ENCODE measurements at places on chromosomes 4 and X.

- DNase-seq: no peak
These were observed 41.1 kb downstream of the CBLL2 start for GRCh38 chrX:22313766-22314165.

DNA sequence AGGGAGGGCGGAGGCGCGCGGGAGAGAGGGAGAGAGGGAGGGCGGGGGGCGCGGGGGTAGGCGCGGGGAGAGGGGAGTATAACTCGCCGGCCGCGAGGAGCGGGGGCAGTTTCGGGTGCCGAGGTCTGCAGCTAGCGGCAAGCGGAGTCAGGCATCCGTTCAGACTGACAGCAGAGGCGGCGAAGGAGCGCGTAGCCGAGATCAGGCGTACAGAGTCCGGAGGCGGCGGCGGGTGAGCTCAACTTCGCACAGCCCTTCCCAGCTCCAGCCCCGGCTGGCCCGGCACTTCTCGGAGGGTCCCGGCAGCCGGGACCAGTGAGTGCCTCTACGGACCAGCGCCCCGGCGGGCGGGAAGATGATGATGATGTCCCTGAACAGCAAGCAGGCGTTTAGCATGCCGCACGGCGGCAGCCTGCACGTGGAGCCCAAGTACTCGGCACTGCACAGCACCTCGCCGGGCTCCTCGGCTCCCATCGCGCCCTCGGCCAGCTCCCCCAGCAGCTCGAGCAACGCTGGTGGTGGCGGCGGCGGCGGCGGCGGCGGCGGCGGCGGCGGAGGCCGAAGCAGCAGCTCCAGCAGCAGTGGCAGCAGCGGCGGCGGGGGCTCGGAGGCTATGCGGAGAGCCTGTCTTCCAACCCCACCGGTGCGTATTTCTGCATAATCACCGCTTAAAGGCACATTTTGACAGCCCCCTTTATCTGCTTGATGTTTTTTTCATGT is at the start of gene POU4F2:
TSS of gene POU4F2 (plus strand) at position 108 of the 720 bp plus-strand sequence. CDS start at position 356, 248 bp downstream.
- DNase-seq: no peak

DNA sequence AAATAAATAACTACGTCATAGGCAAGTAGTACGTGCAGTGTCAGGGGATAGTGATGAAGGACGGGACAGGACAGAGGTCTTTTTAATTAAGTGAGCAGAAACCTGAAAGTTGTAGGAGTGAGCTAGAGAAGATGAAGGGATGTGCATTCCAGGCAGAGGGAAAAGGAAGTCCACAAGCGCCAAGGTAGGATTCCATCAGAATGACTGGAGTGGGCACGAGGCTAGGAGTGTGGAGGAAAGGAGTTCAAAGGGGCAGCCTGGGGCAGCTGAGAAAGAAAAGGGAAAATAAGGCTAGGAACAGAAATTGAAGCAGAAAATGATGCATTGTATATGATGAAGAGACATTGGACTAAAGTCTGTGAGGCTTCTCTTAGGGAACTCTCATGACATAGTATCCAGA is 192.2 kb upstream of the TLL1 start:
- no peak for DNase-seq

GRCh38 chr4:20544645-20545044 is 155.6 kb upstream of the PACRGL start:
- no peak for DNase-seq

DNA sequence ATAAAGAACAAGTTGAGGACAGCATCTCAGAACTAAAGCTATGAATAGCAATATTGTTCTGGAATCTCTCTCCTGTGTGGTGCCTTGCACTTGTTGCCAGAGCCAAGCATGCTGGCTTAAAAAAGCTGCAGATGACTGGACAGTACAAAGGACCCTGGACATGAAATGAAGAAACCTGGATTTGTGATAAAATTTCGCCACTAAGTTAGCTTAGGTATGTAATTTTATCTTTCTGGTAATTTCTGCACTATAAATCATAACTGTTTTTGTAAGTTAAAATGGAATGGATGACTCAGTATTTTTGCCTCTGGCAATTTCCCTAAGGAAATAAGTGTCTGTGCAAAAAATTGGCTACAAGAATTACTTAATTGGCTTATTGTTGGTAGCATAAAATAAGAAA is 317.2 kb downstream of the CAMK2D start:
- DNase-seq: no peak

DNA sequence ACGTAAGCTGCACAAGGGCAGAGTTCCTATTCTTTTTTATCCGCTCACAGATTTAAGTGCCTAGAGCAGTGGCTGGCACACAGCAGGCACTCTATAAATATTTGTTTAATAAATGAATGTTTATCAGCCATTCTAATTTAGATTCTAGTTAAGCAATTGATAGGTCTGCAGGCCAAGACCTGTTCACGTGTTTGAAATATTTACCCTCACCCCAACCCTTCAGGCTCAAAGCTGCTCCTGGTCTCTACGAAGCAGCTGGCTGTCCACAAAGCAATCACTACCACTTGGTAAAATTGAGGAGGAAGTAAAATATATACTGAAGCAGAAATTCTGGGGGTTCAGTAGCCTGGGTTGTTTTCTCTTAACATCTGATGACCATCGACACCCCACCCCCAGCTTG is 158.1 kb downstream of the MGST2 start:
- no peak for DNase-seq

DNA sequence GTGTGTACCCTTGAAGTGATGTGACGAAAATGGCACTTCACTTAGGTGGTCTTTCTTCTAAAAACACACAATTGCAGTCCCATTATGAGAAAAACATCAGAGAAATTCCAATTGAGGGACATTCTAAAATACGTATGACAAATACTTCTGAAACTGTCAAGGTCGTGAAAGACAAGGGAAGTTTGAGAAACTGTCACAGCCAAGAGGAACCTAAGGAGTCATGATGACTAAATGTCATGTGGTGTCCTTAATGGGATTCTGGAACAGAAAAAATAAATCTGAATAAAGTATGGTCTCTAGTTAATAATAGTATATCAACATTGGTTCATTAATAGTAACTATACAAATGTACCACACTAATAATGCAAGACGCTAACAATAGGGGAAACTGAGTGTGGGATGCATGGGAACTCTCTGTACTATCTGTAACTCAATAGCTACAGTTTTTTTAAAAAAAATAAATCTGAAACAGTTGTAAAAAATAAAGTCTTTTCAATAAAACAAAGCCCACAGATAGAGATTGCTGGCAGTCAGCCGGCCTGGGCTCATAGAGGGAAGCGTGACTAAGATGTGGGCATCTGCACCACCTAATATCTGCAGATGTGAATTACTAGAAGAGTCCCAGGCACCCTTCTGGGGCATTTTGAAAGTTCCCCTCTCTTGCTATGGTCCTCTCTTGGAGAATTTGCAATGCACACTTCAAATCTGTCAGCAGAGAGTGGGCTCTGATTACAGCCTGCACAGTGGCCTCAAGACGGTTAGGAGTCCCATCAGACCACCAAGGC is 47.6 kb downstream of the MID1IP1 start:
- no peak for DNase-seq

GRCh38 chr4:175440786-175441185 is 371.3 kb downstream of the GPM6A start:
- no peak for DNase-seq

DNA sequence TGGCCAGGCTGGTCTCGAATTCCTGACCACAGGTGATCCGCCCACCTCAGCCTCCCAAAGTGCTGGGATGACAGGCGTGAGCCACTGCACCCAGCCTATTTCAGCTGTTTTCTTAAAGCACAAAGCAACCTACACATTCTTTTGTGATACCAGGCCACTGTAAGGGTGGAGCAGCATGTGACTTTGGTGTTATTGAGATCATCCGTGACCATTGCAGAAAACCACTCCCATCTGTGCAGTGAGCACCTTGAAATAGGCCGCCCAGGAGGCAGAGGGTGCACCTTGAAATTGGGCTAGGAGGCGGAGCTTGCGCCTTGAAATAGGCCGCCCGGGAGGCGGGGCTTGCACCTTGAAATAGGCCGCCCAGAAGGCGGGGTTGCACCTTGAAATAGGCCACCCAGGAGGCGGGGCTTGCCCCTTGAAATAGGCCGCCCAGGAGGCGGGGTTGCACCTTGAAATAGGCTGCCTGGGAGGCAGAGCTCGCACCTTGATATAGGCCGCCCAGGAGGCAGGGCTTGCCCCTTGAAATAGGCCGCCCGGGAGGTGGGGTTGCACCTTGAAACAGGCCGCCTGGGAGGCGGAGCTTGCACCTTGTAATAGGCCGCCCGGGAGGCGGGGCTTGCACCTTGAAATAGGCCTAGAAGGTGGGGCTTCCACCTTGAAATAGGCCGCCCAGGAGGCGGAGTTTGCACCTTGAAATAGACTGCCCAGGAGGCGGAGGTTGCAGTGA is 9.0 kb upstream of the SLC25A6 start:
- no peak for DNase-seq

DNA sequence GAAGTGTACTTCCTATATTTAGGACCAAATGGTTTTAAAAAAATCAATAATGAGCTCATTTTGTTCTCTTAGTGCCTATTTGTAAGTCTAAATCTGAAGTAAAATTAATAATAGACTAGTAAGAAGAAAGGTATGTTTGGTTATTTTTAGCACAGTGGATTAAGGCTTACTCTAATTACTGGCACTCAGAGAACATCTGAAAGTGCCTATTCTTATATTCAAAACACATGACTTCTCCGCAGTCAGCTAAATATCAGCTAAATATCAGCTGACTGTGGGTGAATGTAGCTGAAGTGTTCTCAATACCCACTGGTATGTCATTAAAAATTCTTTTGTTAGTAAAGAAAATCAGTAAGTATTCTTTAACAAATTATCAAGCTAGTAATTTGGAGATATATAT is 6.0 kb downstream of the AP1S2 start:
- no peak for DNase-seq

- DNase-seq: no peak
These were observed 28.3 kb downstream of the CNGA2 start for GRCh38 chrX:151762802-151763201.

DNA sequence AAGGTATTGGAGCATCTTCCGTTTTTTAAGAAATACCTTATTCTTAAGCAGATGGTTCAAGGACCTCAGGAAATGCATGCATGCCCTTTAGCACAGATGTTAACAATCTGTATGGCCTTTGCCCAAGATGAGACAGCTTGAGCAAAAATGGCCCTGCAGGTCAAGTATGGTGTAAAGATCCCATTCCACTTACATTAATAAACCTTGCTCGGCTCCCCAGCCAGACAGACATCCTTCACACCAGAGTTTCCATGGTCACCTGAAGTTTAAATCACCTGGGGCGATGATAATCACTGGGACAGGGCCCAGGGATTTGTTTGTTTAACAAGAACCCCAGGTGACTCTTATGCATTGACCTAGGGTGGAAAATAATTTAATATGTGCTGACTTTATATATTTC is 287.0 kb upstream of the NOCT start:
- DNase-seq: no peak

DNA sequence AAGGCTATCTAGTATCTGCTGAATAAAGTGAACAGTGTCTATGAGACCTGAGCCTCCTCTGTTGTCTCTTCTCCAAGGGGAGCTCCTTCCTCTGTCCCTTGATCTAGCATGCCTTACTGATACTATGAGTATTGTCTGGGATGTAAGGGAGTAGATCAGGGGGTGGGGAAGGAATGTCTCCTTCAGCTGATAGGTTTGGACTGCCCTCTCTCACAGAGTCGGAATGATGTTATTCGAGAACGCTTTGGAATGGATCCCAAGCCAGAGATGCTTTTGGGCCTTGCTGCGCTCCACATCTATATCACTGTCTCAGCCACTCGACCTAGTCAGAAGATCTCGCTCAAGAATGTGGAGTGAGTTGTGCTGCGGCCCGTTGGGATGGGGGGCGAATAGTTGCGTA is 68.3 kb upstream of the PRPS1 start:
- DNase-seq: no peak

- DNase-seq: no peak
These were observed 898.9 kb upstream of the EPHA5 start for GRCh38 chr4:66569228-66569627.

GRCh38 chrX:16934185-16934584 is 12.3 kb upstream of the REPS2 start:
- DNase-seq: no peak

- DNase-seq: no peak
These were observed 13.9 kb downstream of the PPP2R2C start for GRCh38 chr4:6458528-6458927.

- no peak for DNase-seq
These were observed 73.1 kb downstream of the PHEX start for GRCh38 chrX:22105231-22105630.

GRCh38 chr4:100590325-100590724 is 72.5 kb upstream of the EMCN start:
- DNase-seq: no peak

DNA sequence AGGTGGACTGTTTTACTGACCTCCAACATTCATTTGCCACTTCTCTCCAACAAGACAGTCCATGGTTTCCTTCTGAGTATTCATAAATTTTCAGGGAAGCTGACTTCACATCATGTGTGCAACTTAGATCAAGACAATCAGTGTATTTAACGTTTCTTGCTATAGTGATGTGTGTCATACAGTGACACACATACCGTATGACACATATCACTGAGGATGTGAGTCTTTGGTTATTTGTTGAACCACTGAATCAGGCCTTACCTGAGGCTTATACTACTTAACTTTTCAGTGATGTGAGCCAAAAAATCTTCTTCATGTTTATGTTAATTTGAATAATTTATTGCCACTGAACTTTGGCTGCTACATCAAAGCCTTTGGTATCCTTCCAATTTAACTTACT is 166.8 kb downstream of the BMPR1B start:
- DNase-seq: no peak

DNA sequence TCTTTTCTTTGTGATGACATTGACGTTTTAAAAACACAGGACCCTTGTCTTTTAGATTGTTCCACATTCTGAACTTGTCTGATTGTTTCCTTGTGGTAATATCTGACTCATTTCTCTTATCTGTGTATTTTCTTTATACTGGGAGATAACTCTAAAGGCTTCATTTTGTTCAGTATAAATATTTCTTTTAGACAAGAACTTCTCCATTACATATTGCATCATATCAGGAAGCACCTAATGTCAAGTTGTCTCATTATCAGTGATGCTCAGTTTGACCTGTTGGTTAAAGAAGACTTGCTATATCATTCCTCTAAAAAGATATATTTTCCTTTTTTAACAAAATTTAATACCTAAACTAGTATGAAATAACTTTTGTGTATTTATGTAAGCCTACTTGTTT is 152.3 kb upstream of the BMP3 start:
- DNase-seq: no peak

DNA sequence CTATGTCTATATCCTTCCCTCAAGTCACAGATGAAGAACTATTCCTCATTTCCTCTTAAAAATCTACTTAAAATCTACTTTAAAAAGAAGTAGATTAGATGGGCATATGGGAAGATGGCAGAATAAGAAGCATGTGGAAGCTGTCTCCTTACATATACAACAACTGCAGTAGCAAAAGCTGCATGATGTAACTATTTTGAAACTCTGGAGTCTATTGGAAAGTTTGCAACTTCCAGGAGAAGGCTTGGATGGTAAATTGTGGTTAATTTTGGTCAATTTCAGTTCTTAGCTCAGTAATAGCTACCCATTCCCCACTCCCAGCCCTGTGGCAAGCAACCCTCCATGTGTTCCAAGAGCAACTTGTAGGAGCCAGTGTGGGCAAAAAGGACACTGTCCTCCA is 36.9 kb downstream of the MORC4 start:
- no peak for DNase-seq

All from naive thymus-derived CD8-positive, alpha-beta T cell (primary cell).